ENCODE measurements at places on chromosomes 7 and 10.

- DNase-seq, result no peak
- peaks cover 21% of the 10 kb centered on the region for H3K4me1 ChIP-seq
- H3K27ac ChIP-seq, result no peak overlapping the region
- H3K36me3 ChIP-seq, result no peaks in the 10 kb centered on the region
Measured at GRCh38 chr10:99555371-99555770, 22.6 kb downstream of the NKX2-3 start.

DNA sequence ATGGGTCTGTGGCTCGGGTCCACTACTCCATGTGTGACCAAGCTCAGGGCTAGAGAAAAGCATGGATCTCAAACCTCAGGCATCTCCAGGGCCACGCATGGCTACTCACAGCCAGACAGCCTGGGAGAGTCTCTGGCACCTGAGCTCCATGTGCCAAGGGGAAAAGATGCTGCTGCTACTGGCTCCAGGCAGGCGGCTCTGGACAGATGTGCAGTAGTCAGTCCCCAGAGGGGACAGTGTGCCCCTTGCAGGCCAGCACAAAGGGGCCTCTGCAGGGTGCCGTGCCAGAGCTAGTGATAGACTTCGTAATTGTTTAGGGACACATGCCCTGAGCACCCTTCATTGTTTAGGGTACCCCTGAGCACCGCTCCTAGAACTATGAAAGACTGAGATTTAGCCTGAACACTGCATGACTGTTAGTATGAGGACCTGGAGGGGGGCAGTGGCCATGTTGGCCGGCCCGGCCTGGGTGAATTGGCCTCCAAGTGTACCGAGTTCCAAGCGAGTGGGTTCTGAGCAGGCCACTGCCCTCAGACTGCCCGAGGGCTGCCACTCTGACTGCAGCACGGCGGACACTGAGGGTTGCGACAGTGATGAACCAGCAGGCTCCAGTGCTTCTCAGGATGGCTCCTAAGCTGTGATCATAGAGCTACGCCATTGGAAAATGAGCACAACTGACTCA lies 80.7 kb downstream of the TCERG1L start:
- peaks cover 55% of the 10 kb centered on the region for H3K36me3 ChIP-seq
- DNase-seq, result no peak
- no peaks in the 10 kb centered on the region for H3K4me1 ChIP-seq
- H3K4me3 ChIP-seq, result no peak overlapping the region
- H3K27ac ChIP-seq, result no peak overlapping the region
- peaks cover 14% of the 10 kb centered on the region for H3K27me3 ChIP-seq

- H3K4me1 ChIP-seq, result no peaks in the 10 kb centered on the region
- DNase-seq, result no peak
- H3K4me3 ChIP-seq, result no peak overlapping the region
- H3K27ac ChIP-seq, result no peak overlapping the region
- no peaks in the 10 kb centered on the region for H3K36me3 ChIP-seq
- H3K27me3 ChIP-seq, result no peaks in the 10 kb centered on the region
Measured at GRCh38 chr7:83077328-83077727, 85.4 kb downstream of the PCLO start.

- no peaks in the 10 kb centered on the region for H3K27me3 ChIP-seq
- DNase-seq, result no peak
- no peak overlapping the region for H3K4me3 ChIP-seq
- H3K36me3 ChIP-seq, result no peaks in the 10 kb centered on the region
Measured at GRCh38 chr7:45969940-45970339, 48.9 kb upstream of the IGFBP3 start.

DNA sequence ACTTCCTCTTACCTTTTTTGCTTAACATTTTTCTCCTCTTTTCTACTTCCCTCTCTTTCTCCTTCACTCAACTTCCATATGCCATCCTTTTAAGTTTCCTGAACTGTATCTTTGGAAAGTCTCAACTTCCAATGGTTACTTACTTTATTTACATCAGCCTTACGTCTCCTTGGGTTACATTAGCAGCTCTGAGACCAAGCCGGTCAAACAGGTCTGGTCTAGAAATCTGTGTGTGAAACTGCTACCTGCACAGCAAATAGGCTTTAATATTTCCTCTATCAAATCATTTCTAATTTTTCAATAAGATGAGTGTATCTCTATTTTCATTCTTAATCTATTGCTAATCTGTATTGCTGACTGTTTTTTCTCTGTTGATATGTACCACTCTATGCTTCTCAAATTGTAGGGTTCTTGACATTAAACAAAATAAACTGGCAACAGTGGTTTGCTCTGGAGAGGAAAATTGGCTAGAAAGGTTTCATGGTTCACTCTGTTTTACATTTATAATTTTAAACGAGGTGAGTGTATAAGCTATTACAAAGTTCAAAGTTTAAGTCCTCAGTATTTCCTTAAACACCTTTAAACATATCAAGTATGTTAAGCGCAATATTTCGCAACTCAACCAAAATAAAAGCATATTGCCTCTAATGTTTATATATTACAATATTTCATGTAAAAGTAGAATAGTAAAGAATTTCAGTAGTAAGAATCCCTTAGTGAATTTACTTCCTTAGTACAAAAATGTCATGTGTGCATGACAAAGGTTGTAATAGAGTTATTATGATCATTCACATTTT lies 3.6 kb upstream of the SEMA3C start:
- DNase-seq, result no peak
- peaks cover 11% of the 10 kb centered on the region for H3K27me3 ChIP-seq
- H3K4me3 ChIP-seq, result no peak overlapping the region
- peak overlapping the region; percentile 25 for H3K27ac ChIP-seq
- H3K4me1 ChIP-seq, result peaks cover 36% of the 10 kb centered on the region

GRCh38 chr10:110226926-110227641 lies 19.7 kb downstream of the MXI1 start:
- H3K27ac ChIP-seq, result no peak overlapping the region
- H3K27me3 ChIP-seq, result peaks cover 17% of the 10 kb centered on the region
- peaks cover 29% of the 10 kb centered on the region for H3K4me1 ChIP-seq
- no peaks in the 10 kb centered on the region for H3K36me3 ChIP-seq
- DNase-seq, result peak; percentile 59
- H3K4me3 ChIP-seq, result peak overlapping the region; percentile 96

GRCh38 chr10:94103801-94104221 lies 110.1 kb downstream of the PLCE1 start:
- no peak overlapping the region for H3K4me3 ChIP-seq
- peaks cover 2% of the 10 kb centered on the region for H3K4me1 ChIP-seq

DNA sequence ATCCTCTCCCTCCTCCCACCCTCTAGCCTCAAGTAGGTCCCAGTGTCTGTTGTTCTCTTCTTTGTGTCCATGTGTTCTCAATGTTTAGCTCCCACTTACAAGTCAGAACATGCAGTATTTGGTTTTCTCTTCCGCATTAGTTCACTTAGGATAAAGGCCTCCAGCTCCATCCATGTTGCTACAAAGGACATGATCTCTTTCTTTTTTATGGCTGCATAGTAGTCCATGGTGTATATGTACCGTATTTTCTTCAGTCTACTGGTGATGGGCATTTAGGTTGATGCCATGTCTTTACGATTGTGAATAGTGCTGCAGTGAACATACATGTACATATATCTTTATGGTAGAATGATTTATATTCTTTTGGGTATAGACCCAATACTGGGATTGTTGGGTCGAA lies 1.6 kb upstream of the GOT1 start:
- H3K27ac ChIP-seq, result no peak overlapping the region
- H3K36me3 ChIP-seq, result no peaks in the 10 kb centered on the region
- peak overlapping the region; percentile 99 for H3K4me3 ChIP-seq
- peaks cover 14% of the 10 kb centered on the region for H3K4me1 ChIP-seq

DNA sequence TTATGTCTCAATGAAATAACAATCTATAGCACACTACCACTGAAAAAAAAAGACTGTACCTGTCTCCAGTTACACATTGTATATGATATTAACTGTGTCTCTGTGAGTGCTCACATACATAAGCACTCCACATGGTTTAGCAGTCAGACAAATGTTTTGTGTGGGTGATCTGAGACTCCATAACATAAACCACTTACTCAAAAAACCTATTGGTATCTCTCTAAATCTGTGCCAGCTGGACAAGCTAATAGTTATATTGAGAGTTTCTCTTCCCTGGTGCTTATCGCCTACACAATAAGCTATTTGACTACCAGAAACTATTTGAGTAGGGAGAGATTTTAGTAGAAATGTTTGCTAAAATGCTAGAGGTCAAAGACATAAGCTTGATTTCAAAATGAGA lies 190.1 kb upstream of the AGR3 start:
- no peak overlapping the region for H3K27ac ChIP-seq
- H3K4me3 ChIP-seq, result no peak overlapping the region
- H3K36me3 ChIP-seq, result no peaks in the 10 kb centered on the region
- no peak for DNase-seq
- no peaks in the 10 kb centered on the region for H3K27me3 ChIP-seq
- H3K4me1 ChIP-seq, result no peaks in the 10 kb centered on the region

- DNase-seq, result no peak
- H3K36me3 ChIP-seq, result no peaks in the 10 kb centered on the region
- H3K4me3 ChIP-seq, result no peak overlapping the region
- H3K4me1 ChIP-seq, result peaks cover 32% of the 10 kb centered on the region
- peaks cover 40% of the 10 kb centered on the region for H3K27me3 ChIP-seq
Measured at GRCh38 chr10:47303866-47304265, 3.9 kb downstream of the GDF10 start.

DNA sequence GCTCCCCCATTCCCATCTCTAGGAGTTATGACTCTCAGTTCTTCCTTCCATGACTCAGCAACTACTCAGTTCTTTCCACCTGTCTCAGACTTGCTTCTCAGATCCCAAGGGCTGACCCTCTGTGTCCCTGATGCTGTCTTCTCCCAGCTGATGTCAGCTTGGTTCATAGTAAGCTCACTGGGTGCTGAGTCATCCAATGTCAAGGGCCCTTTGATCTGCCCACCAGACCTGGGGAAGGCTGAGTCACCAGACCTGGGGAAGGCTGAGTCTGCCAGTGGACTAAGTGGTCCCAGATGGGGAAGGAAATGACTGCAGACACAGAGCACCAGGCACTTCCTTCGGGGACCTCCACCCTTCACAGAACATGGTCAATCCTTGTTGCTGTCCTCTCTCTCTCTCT lies 76.1 kb upstream of the ZEB1 start:
- H3K36me3 ChIP-seq, result no peaks in the 10 kb centered on the region
- no peak overlapping the region for H3K4me3 ChIP-seq
- DNase-seq, result no peak
- H3K27me3 ChIP-seq, result no peaks in the 10 kb centered on the region

GRCh38 chr7:15650787-15651186 lies 35.7 kb downstream of the MEOX2 start:
- no peak for DNase-seq
- peaks cover 11% of the 10 kb centered on the region for H3K4me1 ChIP-seq
- H3K27me3 ChIP-seq, result no peaks in the 10 kb centered on the region

DNA sequence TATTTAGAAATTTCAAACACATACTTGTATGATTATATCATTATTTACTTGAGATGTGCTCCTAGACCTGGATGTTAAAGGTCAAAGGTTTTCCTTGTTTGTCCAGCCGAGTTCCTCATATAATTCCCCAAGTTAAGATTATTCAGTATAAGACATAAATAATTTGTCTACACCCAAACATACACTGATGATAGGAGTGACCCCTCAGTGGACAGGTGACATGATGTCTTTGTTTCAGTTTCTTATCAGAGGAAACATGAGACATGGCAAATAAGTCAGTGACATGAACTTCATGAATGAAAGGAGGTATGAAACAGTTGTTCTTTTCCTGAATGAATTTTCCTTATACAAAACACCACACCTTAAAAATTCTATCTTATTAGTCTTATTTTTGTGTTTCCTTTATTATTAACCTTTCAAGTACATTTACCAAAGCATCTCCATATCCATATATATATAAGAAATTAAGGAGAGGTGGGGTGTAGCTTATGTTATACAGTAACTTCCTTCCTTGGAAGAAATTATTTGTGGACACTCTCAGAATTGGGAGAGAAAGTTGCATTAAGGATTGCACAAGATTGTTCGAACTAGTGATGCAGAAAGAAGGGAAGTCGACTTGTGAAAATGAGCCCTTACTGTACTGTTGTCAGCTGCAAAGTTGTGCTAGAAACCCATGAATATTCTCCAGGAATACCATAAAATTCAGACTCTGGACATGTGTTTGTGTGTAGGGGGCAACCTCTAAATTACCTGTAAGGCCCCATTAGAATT lies 60.5 kb downstream of the POM121L12 start:
- no peaks in the 10 kb centered on the region for H3K36me3 ChIP-seq
- H3K27ac ChIP-seq, result no peak overlapping the region
- peaks cover 1% of the 10 kb centered on the region for H3K4me1 ChIP-seq
- no peaks in the 10 kb centered on the region for H3K27me3 ChIP-seq

- no peak overlapping the region for H3K4me3 ChIP-seq
- no peak for DNase-seq
- no peaks in the 10 kb centered on the region for H3K36me3 ChIP-seq
- H3K27me3 ChIP-seq, result peaks cover 99% of the 10 kb centered on the region
Measured at GRCh38 chr7:32935558-32935957, 21.7 kb upstream of the FKBP9 start.

GRCh38 chr10:17607603-17608332 lies 9.4 kb downstream of the HACD1 start:
- no peak for DNase-seq
- H3K27me3 ChIP-seq, result no peaks in the 10 kb centered on the region
- H3K27ac ChIP-seq, result no peak overlapping the region
- H3K36me3 ChIP-seq, result peaks cover 3% of the 10 kb centered on the region
- no peak overlapping the region for H3K4me3 ChIP-seq

DNA sequence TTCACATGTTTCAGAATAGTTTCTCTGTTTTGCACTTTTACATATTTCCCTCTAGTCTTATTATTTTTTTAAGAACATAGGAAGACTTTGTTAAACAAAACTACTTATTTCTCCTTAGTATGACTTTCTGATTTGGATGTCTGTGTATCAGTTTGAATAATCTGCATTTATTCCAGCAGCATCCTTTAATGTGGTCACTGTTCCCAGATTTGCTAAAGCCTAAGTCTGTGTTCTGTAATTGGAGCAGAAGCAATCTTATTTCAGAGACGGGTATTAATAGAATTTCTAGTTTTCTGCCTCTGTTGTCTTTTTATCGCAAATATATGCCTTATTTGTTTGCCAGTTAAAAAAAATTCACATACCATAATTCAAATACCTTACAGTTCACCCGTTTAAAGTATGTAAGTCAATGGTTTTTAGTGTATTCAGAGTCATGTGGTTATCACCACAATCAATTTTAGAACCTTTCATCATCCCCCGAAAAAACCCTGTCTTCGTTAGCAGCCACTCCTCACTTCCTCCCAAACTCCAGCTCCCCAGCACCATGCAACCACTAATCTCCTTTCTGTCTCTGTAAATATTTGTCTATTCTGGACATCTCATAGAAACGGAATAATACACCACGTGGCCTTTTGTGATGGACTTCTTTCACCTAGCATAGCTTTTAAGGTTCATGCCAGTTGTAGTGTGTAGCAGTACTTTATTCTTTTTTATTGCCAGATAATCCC lies 58.7 kb downstream of the INPP5F start:
- peaks cover 39% of the 10 kb centered on the region for H3K4me1 ChIP-seq
- H3K27me3 ChIP-seq, result no peaks in the 10 kb centered on the region
- no peaks in the 10 kb centered on the region for H3K36me3 ChIP-seq
- no peak overlapping the region for H3K4me3 ChIP-seq
- no peak for DNase-seq
- peak overlapping the region; percentile 18 for H3K27ac ChIP-seq

DNA sequence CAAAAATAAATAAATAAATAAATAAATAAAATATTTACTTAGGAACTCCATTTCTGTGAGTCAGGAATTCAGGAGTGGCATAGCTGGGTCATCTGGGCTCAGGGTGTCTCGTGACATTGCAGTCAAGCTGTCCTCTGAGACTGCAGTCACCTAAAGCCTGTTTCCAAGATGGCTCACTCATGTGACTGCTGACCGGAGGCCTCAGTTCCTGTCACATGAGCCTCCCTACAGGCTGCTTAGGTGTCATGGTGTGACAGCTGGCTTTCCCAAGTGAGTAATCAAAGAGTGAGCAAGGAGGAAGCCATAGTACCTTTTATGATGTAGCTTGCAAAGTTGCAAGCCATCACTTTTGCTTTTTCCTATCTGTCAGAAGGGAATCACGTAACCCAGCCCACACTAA lies 128.6 kb upstream of the KCTD7 start:
- no peaks in the 10 kb centered on the region for H3K36me3 ChIP-seq
- H3K27ac ChIP-seq, result no peak overlapping the region
- 0 out of 2 replicates have a peak, but pooled peaks cover 3% of the 10 kb centered on the region for H3K4me1 ChIP-seq
- DNase-seq, result no peak
